ENCODE measurements at places on chromosomes 1 and 21.

- DNase-seq = no peak
Measured at GRCh38 chr1:154845174-154845573, 24.9 kb downstream of the KCNN3 start.

DNA sequence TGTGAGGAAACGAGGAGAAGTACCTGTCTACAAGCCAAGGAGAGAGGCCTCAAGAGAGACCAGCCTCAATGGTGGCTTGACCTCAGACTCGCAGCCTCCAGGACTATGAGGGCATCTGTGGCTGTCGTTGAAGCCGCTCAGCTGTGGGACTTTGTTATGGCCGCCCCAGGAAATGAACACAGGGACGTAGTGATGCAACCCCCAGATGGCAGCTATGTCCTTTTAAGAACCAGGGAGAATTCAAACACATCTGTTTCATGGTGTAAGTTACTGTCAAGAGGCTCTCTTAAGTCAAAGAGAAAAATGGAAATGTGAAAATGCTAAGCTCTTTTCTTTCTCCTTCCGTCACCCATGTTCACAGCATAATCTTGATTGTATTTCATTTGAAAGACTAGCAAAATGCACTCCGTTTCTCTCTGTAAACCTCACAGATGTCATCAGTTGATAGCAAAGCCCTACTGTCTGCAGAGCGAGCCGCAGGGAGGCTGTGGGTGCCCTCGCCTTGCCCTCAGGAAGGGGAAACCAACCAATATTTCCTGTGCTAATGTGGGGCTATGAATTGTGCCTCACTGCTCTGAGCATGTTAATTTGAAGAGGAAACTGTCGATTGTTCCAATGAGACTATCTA is 21.3 kb downstream of the UBASH3A start:
- no peak for DNase-seq

- no peak for DNase-seq
Measured at GRCh38 chr21:34669149-34669879, 520 bp downstream of the CLIC6 start.

DNA sequence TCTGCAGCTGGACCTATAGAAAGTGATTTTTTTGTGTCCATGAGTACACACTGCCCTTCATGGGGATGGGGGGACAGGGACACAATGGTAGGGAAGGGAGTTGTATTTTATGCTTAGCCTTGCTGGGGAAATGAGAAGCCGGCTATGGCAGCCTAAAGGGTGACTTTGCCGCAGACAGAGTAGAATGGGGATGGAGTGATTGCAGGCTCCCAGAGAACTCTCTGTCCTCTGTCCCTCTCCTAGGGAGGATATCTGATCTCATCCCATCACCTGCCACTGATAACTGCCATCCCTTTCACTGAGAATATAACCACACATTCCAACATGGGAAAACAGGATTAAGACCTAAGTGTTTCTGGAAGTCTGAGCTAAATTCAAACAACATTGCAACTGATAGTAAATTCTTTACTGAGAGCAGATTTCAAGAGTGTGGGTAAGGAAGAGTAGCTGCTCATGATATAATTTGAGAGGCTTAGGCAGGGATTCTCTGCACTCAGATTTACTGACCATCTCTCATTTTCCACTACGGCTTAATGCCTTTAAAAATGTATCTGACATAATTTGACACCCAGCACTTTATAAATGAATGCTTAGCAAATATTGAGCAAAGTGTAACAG is 13.9 kb downstream of the SH2D1B start:
- no peak for DNase-seq

GRCh38 chr1:111882986-111883560 is 106.4 kb downstream of the KCND3 start:
- DNase-seq = no peak

DNA sequence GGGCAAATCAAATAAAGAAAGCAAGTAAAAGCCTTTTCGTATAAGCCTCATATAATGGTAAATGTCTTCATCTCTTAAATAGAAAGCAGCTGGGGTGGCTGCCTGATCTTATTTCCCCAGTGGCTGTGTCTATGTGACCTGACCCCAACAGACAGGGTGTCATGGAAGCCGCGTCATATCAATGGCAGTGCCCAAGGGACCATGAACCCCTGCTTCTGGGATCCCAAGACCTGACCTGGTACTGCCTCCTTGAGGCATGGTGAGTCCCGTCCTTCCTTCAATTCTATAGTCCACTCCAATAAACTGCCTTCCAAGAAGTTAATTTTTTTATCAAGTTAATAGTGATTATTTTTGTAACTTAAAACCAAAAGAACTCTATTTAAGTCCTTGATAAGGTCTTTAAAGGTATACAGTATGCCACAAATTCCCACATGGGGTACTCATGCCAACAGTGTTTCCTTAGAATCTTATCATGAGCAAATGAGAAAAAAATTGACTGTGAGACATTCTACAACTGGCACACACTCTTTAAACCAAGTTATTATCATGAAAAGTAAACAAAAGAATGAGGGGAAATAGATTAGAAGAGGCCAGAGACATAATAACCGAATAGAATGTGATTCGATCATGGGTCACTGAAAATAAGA is 104.6 kb downstream of the ADSS2 start:
- no peak for DNase-seq

DNA sequence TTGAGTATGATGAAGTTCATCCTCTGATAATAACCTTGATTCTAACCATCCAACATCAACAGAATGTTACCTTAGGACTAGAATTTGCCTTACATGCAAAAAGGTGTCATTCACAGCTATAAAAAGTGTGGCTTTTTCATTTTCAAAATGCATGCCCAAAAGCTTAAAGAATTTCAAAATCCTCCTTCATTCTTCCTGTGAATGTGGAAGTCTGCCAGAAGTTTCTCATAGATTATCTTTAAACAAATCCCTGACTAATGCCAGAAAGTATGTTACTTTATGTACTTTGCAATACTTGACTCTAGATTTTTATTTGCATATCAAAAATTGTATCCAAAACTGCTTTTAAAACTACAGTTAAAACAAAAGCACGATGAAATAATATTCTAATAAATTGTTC is 270.6 kb upstream of the ZRANB2 start:
- DNase-seq = no peak

DNA sequence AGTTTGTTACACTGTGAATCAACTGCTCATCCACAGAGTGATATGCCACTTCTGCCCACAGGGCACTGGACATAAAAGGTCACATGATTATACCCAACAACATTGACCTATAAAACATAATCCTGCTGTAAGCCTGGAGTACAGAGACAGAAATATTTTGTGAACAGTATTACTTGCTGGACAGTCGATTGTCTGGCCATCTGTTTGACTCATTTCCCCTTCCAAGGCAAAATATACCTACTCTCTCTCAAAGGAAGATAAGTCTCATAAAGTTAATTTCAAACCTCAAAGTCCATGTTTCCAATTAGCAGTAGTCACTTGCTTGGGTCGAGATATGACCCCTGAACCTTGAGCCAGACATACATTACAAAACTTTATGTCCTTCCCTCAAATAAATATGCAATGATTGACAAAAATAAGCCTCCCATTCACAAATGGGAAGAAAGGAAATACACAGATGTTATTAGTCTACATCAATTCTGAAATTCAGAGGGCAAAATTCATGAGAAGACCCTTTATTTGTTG is 39.3 kb upstream of the RGS18 start:
- no peak for DNase-seq

GRCh38 chr1:21149855-21150432 is 26.8 kb downstream of the EIF4G3 start:
- no peak for DNase-seq

GRCh38 chr1:211559222-211560010 is 19.5 kb downstream of the SLC30A1 start:
- no peak for DNase-seq

- no peak for DNase-seq
Measured at GRCh38 chr1:247496581-247497285, 38.8 kb upstream of the OR2B11 start.

DNA sequence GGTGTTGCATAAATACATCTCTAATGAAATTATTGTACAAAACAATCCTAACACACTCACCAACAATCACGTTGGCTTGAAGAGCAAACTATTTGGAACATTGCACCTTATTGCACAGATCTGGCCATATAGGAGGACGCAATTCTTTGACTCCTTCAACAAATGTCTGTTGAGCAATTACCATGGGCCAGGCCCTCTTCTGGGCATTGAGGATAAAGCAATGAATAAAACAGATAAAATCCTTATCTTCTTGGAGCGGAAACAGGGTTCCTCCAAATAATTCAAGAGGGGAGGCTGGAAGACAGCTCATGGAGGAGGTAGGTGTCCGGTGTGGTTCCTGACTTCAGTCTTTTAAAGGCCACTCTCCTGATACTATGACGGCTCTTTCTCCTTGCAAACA is 43.3 kb downstream of the PAX7 start:
- no peak for DNase-seq

GRCh38 chr1:84570436-84571149 is 3.6 kb downstream of the CTBS start:
- DNase-seq = no peak

DNA sequence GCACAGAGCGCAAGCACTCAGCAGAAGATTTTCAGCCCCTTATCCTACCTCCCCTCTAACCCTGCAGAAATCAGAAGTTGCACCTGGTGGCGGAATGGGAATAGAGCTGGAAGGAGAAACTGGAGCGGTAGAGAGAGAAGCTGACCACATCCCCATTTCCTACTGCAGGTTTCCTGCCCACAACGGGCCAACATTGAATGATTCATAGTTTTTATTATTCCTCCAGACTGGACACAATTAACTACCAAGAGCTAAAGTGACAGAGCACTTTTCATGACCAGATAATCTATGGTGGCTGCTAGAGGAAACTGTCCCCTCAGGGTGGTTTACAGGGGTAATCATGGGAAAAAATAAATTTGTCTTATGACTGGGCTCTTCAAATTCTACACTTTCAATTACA is 21.3 kb upstream of the LRRC8D start:
- DNase-seq = no peak

DNA sequence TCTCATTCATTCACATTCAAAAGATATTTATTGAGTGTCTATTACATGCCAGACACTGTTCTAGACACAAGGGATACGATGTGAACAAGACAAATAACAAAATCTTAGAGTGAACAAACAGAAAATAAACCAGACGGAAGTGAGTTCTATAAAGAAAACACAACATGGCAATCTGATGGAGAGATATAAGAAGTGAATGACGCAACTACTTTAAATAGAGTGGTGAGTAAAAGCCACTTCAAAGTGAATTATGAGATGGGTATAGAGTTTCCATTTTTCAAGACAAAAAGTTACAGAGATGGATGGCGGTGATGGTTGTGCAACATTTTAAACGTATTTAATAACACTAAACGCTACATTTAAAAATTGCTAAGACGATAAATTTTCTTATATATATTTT is 75.4 kb downstream of the CEP170 start:
- DNase-seq = no peak

- no peak for DNase-seq
Measured at GRCh38 chr1:1199961-1200875, 6.2 kb downstream of the TNFRSF18 start.

- DNase-seq = no peak
Measured at GRCh38 chr1:110874324-110875215, 1.6 kb downstream of the CD53 start.

DNA sequence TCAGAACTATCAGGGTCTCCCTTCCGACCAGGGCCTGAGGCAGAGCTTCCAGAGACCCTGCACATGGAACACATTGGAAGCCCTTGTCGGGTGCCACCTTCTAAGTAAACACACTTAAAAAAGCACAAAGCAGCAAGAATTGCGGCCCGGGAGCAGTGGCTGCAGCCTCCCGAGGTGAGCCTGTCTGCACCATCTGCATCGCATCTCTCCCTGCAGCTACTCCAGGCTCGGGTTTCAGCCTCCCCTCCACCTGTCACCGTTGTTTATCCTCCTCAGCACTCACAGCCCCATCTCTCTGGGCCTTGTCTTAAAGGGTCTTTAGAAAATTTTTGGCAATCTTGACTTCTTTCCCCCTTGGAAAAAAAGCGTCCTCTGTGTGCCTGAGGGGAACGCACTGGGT is 95.1 kb upstream of the ARHGEF16 start:
- DNase-seq = no peak

DNA sequence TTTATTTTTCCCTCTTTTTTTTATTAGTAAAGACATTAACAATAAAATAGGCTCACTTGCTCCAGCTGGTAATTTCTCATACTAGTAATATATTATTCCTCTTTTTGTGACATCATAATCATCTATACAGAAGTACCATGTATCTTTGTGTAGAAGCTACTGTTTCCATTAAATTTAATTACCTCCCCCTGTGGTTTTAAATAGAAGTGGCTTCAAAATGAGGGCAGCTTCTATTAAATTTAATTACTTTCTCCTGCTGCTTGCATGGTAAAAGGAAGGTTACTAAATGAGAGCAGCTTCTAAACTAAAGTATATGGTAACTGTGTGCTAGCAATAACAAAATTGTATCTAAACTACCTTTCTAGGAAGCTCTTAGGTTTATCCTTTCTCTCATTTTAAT is 94.0 kb downstream of the DPYD start:
- DNase-seq = no peak

- DNase-seq = no peak
Measured at GRCh38 chr1:75421371-75421770, 189.5 kb downstream of the SLC44A5 start.

DNA sequence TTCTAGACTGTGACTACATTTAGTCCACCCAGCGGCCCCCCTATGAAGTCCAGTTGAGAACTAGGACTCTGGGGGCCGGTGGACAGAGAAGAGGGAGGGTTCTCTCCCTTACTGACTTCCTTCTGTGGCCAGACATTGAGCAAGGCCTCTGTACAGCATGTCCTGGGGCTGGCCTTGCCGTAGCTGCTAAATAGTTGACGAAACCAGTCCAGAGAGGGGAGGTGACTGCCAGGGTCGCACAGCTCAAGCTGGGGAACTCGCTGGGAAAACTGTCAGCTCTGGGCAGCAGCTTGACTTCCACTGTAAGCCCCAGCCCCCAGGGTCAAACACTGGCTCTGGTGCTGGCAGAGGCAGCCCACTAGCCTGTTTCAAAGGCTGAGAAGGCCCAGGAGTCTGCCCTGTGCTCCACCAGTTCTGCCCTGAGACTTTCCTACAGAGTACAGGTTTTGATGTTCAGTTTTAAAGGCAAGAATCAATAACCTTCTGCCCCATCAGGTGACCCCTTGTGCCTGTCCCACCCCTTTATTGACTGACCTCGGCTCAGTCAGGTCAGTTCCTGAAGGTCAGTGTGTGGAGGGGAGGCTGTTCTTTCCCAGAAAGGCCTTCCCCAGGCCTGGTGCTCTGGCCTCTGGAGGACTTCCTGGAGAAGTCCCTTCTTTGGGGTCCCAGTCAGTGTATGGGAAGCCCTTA is 14.1 kb downstream of the PCSK9 start:
- no peak for DNase-seq

- DNase-seq = no peak
Measured at GRCh38 chr1:172513479-172513878, 19.5 kb upstream of the SUCO start.

- DNase-seq = no peak
Measured at GRCh38 chr1:17393230-17393629, 21.2 kb downstream of the PADI6 start.

- no peak for DNase-seq
Measured at GRCh38 chr21:33015756-33016155, 10.0 kb upstream of the OLIG2 start.

DNA sequence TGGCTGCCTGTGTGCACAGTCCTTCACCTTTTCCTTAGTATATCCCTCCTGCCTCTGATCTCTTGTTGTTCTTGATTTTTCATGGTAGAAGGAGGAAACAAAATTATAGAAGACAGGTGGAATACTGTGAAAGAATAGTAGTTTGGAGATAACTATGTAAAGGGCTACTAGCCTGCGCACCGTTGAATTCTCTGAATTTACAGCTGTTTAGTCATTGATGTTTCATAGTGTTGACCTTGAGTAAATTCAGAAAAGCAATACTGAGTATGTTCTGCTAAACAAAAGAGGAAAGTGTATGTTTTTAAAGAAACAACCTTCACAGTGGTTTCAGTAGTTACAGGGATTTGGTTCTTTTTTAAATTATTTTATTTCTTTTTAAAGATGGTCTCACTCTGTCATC is 18.1 kb downstream of the CAMTA1 start:
- DNase-seq = no peak
